Inflammatory macrophage (primary cell): ENCODE measurements at places on chromosomes 5 and 9.
A peak's percentile ranks its signal among the peaks of the same experiment; 100 is the strongest.

GRCh38 chr9:109538346-109538745, 40.2 kb upstream of the PTPN3 start:
- no peak for DNase-seq

GRCh38 chr9:133163504-133164172, at the start of gene GBGT1:
GBGT1 (minus strand) TSS chr9:133163914; CDS start chr9:133162412, 1,502 bp downstream.
- peak; percentile 62 for DNase-seq

DNA sequence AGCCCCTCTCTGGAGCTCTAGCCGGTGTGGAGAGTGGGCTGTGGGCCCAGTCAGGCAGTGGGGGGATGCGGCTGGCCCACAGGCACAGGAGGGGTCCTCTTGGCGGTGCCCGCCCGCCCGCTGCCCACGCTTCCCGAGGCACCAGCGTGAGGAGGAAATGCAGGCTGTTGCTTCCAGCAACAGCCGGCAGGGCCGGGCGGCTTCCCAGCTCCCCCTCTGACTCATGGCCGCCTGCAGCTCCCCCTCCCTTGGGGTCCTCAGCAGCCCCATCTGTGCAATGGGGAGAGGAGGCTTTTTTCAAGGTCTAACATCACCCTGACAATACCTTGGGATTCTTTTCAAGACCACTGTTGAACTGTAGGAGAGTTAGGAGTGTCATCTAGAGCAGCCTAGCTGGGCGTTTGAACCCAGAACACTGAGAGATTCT, 10.4 kb downstream of the CXXC5 start:
- peak; percentile 50 for DNase-seq

DNA sequence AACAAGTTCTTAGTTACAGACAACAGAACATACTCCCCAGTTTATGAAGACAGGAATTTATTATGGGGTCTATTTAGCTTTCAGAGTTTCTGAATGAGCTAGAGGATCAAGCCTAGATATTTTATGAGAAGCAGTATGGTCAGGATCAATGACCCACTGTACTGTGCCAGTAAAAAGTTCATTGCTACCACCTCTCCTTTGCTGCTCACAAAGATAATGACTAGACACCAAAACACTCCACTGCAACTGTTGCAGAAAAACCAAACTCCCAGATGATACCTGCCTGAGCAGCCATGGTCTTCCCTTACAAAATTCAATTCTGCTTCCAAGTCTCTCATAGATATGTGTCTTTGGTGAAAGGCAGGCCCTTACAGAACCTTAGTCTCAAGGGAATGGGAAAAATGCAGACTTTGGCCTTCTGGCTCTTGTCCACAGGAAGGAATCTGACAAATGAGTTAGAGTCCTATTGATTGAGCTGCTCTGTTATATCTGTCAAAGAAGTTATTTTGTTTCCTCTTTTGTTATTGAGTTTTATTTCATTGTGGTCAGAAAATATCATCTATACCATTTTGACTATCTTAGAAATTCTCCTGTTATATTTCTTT, 74.7 kb upstream of the RASGRF2 start:
- no peak for DNase-seq

- DNase-seq: no peak
Observed at GRCh38 chr5:36642089-36642488, 35.7 kb downstream of the SLC1A3 start.
